ENCODE measurements at places on chromosomes 6 and 20. TPM values are rescaled to one million over a fixed set of nuclear protein-coding genes. Genes with fewer than 3 reads are reported as not detected.

- no peak for DNase-seq
These were observed 1.3 kb downstream of the ARFGEF3 start for GRCh38 chr6:138162955-138163575.

- no peak for DNase-seq
These were observed 47.8 kb downstream of the MAFB start for GRCh38 chr20:40641202-40641601.

DEFB132 gene
- not detected for total RNA-seq

- DNase-seq = no peak
These were observed 194.9 kb downstream of the PHACTR1 start for GRCh38 chr6:12911427-12911826.

DNA sequence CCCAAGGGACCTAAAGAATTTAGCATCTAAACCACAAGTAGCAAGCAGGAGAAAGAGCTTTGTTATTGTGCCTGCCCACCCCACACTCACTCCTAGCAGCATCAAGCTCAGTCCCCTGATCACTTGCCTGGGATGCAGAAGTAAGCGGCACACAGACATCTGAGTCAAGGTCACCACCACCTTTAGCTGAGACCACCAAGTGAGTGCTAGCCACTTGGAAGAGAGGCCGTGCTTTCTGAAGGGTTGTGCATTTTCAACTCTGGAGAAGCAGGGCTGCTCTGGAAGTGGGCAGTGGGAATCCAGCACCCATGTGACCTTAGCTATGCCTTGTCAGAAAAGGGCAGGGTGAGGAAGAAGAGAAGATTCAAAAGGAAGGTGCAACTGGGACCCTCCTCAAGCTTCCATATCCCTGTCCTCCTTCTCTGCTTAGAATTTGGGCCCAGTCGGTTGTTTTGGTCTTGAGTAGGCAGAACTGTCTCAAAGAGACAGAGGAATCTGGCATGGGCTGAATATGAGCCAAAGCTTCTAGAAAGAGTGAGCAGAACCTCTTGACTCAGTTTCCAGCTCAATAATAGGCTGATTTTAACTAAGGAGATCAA lies 6.2 kb downstream of the NR2E1 start:
- no peak for DNase-seq

DNA sequence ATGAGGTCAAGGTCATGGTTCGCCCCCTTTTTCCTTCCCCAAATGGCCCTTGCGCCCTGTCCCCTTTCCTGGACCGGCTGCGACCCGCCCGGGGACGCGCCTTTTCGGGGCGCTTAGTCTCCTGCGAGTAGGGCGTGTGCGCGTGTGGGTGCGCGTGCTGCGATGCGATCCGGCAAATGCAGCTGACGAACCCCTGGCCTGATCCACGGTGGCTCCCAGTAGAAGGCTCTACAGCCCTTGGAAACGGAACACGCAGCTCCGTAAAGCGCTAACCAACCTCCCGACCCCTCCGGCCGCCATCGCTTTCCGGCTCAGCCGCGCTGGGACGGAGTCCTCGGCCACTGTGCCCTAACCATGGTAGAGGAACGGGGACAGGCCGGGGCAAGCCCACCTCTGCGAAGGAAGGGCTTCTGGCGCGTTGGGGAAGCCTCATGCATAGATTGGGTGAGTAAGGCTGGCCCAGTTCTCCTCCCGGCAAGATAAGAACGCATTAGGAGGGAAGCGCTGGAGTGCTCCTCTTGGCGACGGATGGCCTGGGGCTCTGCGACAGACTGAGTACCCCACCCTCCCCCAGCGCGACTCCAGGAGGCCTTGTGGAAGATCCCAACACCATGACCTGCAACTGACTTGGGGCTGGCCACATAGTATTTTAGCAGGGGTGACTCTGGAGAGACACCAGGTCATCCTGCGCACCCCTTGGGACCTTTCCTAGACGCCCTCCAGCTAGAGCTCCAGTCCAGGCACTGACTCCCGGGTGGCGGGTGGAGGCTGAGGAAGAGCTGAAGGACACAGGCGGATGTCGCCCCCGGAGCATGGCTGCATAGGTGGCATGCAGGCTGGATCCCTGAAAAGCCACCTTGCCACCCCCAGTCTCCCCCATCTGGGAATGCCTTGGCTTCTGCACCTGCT lies 1.1 kb upstream of the SLC4A11 start:
- no peak for DNase-seq

- no peak for DNase-seq
These were observed 198.7 kb downstream of the RIMS1 start for GRCh38 chr6:72084992-72085569.

DNA sequence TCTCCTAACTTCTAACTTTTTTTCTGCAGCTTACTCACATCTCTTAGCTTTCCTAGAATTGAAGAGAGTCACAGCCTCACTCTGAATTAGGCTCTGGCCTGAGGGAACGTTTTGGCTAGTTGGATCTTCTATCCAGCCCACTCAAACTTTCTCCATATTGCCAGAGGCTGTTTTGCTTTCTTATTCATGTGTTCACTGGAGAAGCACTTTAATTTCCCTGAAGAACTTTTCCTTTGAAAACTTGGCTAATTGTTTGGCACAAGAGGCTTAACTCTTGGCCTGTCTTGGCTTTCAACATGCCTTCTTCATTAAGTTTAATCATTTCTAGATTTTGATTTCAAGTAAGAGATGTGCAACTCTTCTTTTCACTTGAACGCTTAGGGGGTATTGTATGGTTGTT lies 138.2 kb upstream of the PLCB4 start:
- DNase-seq = no peak

- DNase-seq = no peak
These were observed 81.3 kb upstream of the CCDC28A start for GRCh38 chr6:138692058-138692977.

GSTA2 gene
- total RNA-seq = not detected

DNA sequence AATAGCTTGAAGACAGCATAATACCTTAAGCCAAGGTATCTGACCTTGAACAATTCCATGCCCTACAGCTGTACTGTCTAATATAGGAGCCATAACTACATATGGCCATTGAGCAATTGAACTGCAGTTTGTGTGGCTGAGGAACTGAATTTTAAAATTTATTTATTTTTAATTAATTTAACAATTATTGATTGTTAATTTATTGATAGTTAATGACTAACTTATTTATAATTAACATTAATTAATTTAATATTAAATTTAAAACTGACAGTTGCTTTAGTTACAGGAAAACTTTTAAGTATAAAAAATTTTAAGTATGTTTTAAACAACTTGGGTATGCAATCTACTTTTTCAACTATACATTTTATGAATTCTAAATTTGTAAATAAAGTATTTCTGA lies 12.3 kb upstream of the MYB start:
- no peak for DNase-seq

DNA sequence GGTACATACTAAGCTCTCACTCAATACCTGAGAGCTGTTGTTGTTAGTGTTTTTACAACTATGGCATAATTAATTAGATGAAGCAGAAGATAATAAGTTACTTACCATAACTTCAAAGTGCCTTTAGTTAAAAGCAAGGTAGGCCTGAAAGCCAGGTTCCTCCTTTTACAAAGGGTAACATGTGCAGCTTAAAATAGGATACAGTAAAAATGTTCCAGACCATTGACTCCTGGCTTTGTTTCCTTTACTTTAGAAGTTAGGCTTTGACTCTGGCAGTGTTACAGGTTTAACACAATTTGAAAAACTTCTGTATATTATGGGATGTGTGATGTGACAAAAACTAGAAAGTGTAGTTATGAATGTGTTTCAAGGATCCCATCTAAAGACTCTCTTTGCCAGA lies 522.5 kb downstream of the EPM2A start:
- no peak for DNase-seq

SGK1 gene
- total RNA-seq = 151 TPM

BPIFB2 gene
- total RNA-seq = not detected

DNA sequence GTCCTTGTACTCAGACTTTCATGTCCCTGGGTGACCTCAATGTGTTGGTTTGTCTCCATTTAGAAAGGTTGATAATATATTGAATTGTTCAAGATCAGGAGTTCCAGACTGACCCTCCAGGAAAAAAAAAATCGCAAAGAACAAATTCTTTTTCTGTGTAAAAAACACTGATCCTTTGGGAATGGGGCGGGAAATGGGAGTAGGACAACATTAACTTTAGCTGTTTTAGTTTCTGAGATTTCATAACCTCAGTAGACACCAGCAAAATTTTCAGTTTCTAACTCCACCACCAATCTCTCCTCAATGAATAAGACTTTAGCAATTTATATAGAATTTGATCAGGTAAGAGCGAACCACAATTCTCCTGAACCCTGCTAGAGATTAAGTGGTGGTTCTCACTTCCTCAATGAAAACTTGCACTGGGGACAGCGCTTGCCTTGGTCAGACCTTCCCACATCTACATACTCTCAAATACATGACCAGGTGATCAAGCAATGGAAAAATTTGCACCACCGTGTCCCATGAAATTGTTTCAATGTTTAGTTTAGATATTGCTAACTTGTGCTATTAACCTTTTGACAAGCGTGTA lies 231.2 kb upstream of the PLN start:
- DNase-seq = no peak

DNA sequence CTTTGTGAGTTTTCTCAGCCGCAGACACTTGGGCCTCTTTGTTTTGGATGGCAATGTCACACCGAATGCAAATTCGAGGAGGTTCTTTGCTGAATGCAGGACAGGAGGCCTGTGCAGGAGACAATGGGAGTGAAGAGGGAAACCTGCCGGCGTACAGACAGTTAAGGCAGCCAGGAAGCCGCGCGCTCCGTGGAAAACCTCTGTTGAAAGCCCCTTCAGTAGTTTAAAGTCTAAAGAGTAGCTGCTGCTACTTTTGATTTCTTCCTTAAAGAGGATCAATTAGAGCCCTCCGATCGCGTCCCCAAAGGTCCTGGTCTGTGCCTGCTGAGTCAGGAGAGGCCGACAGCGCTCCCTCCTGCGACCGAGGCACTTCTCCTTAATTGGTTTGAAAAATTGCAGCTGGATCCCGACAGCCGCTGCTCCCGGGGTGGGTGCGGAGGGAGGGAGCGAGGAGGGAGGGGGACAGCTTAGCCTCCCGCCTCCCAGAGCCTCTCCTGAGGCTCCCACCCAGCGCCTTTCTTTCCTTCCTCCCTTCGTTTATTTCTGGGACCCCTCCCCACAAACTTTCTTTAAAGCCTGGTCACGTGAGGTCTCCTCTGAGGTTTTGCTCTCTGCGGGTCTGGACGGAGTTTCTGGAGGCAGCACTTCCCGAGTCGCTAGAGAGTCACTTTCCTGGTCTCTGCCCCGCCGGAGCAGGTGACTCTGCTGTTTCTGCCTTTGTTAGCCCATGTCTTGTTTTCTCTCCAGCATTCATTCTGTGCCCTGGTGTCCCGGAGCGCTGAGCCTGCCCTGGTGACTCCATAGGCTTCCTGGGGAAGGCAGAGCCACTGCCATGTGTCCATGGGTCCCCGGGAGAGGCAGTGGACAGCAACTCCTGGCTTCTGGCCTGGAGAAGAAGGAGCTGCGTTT lies 22.3 kb upstream of the RPP40 start:
- peak; percentile 64 for DNase-seq

DNA sequence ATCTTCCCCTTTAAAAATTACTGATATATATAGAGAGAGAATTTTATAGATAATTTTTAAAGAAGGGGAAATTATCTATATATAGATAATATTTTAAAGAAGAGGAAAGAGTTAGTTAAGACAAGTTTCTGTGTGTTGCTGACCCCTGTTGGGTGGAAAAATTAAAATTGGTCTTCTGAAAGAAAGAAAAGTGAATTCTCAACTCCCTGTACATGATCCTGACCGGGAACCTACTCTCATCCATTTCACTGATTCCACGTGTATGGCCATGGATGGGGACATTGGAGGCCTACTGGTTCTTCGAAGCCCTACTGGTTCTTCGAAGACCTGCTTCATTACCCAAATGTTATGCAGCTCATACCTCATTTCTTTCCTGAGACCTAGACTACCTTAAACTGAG lies 53.0 kb upstream of the TCF21 start:
- DNase-seq = no peak

Data from right atrium auricular region (tissue), 2 donors.